ENCODE measurements at places on chromosomes 13 and 19.

GRCh38 chr13:36872621-36873020 lies 47.4 kb downstream of the SMAD9 start:
- DNase-seq: no peak

GRCh38 chr19:50477751-50478515 lies 1.3 kb upstream of the GARIN5A start:
- no peak for DNase-seq

GRCh38 chr13:31964168-31964567 lies 67.4 kb upstream of the FRY start:
- DNase-seq: no peak

GRCh38 chr19:47752440-47753211 lies 7.3 kb downstream of the NOP53 start:
- no peak for DNase-seq

- peak; percentile 54 for DNase-seq
Observed at GRCh38 chr19:41997121-41997850, 3.3 kb upstream of the ATP1A3 start.

DNA sequence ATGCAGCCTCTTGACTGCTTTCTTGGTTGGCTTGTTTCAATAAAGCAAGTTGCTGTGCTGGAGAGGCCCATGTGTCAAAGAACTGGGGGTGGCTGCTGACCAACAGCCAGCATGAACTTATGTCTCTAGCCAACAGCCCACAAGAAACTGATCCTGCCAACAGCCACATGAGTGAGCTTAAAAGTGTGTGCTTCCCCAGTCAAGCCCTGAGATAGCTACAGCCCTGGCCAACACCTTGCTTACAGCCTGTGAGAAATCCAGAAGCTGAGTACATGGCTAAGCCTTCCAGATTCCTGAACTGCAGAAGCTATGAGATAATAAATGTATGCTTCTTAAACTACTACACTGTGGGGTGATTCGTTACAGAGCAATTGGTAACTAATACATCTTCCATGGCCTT lies 38.9 kb upstream of the IPO5 start:
- no peak for DNase-seq
